ENCODE measurements at places on chromosomes 16 and 17.

DNA sequence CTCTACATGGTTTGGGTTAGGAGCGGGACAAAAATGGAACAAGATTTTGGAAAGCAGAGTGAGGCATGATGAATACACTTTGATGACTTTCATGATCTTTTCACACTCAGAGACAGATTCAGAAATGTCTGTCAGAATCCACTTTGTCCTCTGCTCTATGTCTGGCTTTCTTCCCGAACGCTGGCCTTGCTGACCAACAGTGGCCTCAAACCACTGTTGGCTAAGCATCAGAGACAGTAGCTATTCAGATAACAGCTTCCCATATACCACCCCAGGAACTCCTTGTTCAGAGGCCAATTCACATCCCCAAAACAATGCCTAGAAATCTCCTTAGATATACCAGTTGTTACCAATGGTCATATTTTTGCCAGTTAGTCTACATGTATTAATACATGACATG, 40.9 kb downstream of the FBXL20 start:
- no peak for DNase-seq

DNA sequence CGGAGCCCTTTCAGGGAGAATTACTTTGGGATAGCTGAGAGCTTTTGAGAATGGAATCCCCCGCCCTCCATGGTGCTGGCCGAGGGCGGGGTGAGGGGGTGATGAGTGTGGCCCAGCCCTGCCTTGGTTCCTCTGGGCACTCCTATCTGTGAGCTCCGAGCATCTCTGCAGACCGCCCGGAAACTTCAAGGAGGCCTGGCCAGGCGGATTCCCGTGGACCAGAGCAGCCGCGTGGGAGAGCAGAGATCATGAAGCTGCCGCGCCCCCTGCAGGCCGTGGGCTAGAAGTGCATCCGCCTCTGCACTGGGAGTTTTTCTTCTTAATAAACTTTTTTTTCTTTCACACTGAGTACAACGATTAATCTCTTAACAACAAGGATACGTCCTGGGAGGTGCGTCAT, 392.9 kb upstream of the EEF2KMT start:
- no peak for DNase-seq

DNA sequence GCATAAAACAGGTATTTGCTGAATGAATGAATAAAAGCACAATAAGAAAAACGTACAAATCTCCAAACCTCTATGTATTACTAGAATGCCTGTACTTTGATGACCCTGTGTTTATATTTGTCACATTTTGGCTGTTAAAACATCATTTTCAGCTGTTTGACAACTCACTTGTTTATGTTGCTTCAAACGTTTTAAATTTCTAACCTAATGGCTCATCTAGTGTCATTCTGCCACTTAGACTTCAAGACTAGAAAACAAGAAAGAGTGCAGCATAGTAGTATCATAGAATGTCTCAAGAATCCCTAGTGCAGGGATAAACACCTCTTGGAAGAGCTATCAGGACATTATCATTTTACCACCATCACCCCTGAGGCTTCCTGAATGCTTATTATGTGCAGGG, 19.4 kb upstream of the PMP22 start:
- DNase-seq: no peak

GRCh38 chr16:18047761-18048160, 288.8 kb downstream of the NPIPA8 start:
- no peak for DNase-seq

GRCh38 chr17:42598905-42599304, 10.3 kb downstream of the RETREG3 start:
- no peak for DNase-seq

- DNase-seq: no peak
Observed at GRCh38 chr17:79132271-79133064, 57.8 kb downstream of the ENGASE start.

- DNase-seq: no peak
Observed at GRCh38 chr16:4566144-4566543, 10.0 kb downstream of the C16orf96 start.

- DNase-seq: no peak
Observed at GRCh38 chr17:31825961-31826691, 32.9 kb downstream of the COPRS start.

- no peak for DNase-seq
Observed at GRCh38 chr17:81460856-81461460, 51.6 kb downstream of the ACTG1 start.

DNA sequence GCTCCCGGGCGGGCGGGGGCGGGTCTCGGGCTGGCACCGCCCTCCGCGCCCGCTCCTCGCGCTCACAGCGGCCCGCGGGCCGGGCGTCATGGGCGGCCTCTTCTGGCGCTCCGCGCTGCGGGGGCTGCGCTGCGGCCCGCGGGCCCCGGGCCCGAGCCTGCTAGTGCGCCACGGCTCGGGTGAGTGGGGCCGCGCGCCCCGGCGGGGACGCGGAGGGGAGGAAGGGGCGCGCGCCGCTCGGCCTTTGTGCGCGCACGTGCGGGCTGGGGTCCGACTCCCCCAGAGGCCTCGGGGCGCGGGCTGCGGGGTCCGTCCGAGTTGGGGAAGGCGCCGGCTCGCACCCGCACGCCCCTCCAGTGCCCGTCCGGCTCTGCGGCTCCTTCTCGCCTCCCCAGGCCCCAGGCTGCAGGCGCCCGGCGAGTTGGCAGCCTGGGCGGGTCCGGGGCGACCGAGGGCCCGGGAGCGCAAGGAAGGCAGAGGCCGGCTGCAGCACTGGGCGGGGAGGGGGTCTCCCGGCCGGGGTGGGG, at the start of gene NME4:
NME4 (plus strand) TSS at position 65 of the 527 bp plus-strand sequence; CDS start at position 89, 24 bp downstream.
- no peak for DNase-seq

DNA sequence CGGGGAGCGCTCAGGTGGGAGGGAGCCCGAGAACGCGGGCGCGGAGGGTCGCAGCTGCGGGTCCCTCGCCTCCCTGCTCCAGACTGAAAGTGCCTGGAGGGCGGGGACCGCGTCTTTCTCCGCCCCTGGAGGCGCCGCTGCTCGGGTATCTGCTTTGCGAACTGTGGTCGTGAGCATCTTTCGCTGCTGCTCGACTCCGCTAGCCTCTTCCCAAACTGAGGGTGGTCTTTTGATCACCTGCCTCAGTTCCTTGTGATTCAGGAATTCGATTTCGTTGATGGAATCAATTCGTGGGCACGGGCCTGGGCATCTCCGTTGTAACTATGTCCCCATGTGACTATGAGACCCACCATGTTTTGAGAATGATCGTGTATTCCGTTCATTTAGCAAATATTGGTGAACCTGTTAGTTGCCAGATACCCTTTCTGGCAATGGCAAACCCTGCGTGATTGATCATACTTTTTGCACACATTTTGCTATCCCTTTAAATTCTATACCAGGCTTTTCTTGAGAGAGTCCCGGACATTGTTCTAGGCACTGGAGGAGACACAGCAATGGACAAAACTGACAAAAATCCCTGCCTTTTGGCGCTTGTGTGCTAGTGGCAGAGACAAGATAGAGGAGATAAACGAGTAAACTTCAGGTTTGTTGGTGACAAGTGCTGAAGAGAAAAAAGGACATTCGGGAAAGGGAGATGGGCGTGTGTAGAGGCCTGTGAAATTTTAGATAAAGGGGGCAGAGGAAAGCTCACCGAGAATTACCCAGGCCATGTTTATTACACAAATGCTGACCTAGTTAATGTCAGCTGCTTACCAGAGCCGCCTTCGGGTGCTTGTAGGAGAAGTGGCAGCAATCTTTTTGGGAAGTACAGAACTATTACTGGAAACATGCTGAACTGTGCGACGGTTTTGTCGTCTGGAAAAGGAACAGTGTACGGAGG, 948 bp downstream of the UTP18 start:
- no peak for DNase-seq

DNA sequence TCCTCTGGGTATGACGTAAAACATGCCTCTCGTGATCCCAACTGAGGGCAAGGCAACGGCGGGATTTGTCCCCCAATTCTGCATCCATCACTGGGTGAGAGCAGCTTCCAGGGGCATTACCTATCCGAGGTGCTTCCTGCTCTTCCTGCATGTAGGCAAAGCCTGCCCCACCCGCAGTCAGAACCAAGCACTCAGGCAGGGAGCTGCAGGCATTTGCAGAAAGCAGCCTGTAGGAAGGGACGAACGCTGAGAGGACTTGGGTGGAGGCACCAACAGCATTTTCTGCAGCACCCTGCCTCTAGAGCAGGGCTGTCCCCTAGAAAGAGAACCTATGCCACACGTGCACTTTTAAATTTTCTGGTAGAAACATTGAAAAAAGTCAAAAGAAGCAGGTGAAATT, 5.5 kb downstream of the BCO1 start:
- no peak for DNase-seq

- DNase-seq: no peak
Observed at GRCh38 chr17:15926039-15926740, 18.7 kb upstream of the ADORA2B start.
